ENCODE measurements at places on chromosomes 1 and 21.

- no peak for DNase-seq
These were observed 52.0 kb upstream of the SMYD2 start for GRCh38 chr1:214228976-214229375.

- no peak for DNase-seq
These were observed 505.3 kb downstream of the TTLL7 start for GRCh38 chr1:83493633-83494032.

GRCh38 chr1:41249319-41249718 lies 7.2 kb upstream of the SCMH1 start:
- no peak for DNase-seq

DNA sequence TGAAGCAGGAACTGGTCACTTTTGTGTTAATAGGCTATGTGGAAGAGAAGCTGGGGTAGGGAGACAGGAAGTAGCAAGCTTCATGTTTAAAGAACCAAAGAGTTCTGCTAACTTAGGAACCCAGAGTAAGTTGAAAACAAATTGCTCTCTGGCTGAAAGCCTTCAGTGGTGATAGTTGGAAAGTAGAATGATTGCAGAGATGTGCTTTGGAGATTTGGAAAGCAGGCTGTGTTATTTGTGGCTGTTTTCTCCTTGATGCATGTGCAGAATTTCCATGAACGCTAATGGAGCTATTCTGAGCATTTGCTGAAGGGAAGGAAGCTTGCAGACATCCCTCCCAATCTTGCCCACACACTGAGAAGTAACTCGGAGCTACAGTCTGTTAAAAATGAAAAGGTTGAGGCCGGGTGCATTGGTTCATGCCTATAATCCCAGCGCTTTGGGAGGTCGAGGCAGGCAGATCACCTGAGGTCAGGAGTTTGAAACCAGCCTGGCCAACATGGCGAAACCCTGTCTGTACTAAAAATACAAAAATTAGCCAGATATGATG lies 45.7 kb downstream of the TCEANC2 start:
- no peak for DNase-seq

DNA sequence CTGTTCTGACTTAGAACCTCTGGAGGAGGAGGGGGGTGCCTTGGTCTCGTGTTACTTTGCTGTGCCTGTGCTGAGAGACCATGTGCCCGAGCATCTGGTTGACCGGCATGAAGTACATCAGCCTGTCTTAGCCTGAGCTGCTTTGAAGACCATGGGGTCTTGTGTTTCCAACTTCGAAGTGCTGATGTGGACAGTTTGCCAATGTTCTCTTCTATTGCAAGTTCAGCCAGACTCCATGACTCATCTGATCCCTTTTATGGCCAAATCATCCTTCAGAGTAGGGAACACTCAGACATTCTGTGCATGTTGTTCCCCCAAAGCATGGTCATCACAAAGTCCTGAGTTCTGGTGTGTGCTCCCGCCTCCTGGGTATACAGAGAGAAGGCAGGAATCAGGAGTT lies 6.0 kb upstream of the PLA2G2C start:
- DNase-seq, result no peak

GRCh38 chr1:99537886-99538617 lies 107.9 kb upstream of the PALMD start:
- no peak for DNase-seq

DNA sequence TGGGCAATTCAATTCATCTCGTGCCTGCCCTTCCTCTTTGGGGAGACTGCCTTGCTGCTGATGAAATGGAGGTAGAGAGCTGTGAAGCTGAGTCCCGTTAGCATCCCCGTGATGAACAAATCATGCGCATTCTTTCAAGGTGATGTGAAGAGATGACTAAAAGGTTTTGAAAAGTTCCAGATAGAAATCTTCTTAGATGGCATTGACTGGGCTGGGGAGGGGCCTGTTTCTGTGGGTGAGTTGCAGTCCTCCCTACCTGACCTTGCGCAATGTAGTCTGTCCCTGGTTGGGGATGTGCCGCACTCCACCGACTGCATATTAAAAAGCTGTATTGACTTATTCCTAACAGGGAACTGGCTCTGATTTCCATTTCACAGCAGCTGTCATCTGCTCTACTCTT lies 49.6 kb downstream of the ST6GALNAC3 start:
- DNase-seq, result no peak

DNA sequence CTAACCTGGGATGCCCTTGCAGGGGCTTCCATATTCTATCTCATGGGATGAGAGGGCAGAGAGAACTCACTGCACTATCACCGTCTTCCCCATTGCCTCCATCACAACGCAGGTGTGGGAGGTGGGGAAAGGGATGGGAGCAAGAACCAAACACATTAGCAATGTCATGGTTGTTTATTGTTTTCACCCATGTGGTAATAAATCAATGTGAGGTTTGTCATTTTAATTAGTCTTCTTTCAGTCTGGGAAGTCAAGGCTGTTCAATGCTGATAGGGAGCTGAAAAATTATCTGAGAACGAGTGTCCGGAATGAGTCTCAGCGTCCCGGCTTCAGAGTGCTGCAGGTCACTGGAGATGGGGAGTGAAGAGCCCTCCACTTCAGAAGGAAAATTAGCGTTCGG lies 268.5 kb downstream of the DUSP10 start:
- no peak for DNase-seq
